ENCODE measurements at places on chromosomes 7 and 10.

DNA sequence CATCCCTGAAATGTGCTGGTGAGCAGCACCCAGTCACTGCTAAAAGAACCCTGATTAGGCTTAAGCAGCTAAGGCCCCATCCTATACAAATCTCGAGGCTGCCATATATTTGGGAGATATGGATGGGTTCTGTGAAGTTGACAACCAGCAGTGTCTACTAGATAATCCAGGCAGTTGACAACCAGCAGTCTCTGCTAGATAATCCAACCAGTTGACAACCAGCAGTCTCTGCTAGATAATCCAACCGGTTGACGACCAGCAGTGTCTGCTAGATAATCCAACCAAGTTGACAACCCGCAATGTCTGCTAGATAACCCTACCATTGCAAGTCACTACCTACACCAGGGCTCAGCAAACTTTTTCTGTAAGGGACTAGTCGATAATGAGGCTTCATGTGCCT lies 58.3 kb upstream of the KDM7A start:
- DNase-seq, result no peak

DNA sequence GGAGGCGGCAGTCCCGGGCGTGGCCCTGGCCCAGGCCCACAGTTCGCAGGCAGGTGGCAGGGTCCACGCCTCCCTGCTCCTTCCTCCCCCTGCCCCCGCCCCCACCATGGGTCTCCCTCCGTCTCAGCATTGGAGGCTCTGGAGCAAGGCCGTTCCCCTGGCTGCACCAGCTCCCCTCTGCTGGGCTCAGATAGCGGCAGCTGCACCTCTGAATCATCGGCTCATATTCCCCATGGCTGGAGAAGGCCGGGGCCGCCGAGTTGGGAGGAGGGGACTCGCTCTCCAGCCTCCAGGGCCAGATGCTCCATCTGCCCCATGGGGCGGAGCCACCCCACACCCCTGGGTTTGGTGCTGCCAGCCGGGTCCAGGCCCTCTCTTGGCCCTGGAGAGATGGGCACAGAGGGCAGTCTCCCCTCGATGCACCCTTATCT lies 145.0 kb downstream of the ELFN1 start:
- DNase-seq, result no peak

GRCh38 chr7:92260248-92260781 lies 14.5 kb downstream of the ANKIB1 start:
- DNase-seq, result no peak

DNA sequence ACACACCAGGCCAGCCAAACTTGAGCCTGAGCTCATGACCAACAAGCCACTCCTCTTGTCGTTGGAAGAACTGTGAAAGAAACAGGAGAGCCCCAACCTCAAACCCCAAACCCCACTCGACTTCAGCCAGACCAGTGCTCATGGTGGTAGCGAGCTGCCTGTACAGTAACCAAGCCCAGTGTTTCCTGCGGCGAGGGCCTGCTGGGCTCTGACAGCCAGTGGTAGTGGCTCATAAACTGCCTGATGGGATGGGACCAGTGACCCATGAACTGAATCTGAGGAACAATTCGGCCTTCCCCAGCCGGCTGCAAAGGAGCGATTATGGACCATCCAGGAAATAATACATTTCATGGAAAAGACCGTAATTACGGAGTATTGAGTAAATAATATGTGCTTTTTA lies 191.9 kb downstream of the RPS24 start:
- no peak for DNase-seq

DNA sequence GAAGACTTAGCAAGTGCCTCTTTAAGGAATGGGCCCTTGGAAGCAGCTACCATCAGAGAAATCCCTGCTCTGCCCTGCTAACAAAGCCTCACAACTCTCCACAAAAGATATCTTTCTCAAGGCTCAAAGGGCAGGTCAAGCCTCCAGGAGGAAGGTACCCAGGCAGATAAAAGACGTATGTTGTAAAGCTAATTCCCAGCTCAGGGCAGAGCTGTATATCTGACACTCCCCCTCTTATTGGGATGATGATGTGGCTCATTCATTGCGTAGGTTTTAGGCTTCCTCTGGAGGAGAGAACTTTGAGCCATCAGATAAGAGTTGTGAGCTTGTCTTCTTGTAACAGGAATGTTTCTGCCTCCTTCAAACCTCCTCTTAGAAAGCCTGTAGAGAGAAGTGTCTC lies 145.4 kb downstream of the CALN1 start:
- no peak for DNase-seq

GRCh38 chr10:62813981-62814380 lies 2.2 kb downstream of the EGR2 start:
- DNase-seq, result no peak

- no peak for DNase-seq
Measured at GRCh38 chr10:88222881-88223280, 359.5 kb downstream of the PTEN start.

DNA sequence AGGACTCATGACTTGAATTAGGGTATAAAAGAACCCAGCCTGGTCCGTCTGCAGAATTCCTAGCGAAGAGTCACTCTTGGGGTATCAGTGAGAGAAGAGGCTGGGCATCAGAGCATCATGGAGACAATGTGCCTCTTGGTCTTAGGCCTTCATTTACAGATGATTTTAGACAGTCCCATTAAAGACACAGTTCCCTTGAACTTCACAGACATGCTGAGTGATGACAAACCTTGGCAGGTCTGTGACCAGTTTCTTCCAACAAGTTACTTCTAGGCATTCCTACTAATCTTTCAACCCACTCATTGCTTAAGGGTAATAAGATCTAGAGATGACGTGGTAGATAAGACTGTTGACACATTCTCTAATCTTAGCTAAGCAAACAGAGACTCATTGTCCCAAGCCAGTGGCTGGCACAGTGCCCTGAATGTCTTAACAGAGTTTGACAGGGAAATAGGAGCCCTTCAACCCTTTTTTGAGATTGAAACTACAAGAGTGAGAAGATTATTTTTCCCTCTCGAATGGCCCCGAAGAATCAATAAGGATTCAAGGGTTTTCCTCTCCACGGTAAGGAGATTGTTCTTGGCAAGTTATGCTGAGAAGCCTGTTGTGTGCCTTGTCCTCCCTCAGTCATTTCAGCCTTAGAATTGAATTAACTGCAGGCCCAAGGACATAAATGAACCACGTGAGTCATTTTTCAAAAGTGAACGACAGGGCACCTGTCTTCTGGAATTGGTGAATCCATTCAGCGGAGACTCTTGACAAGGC lies 281.1 kb downstream of the CCDC3 start:
- DNase-seq, result no peak

- DNase-seq, result no peak
Measured at GRCh38 chr7:63918986-63919385, 79.7 kb upstream of the ZNF722 start.

- DNase-seq, result no peak
Measured at GRCh38 chr10:2882628-2883027, 184.7 kb upstream of the PFKP start.

GRCh38 chr10:116270771-116271592 lies 2.0 kb downstream of the GFRA1 start:
- DNase-seq, result no peak

GRCh38 chr7:96441436-96442084 lies 119.7 kb upstream of the SLC25A13 start:
- DNase-seq, result no peak

- DNase-seq, result no peak
Measured at GRCh38 chr10:114662646-114663217, 4.7 kb upstream of the ABLIM1 start.

DNA sequence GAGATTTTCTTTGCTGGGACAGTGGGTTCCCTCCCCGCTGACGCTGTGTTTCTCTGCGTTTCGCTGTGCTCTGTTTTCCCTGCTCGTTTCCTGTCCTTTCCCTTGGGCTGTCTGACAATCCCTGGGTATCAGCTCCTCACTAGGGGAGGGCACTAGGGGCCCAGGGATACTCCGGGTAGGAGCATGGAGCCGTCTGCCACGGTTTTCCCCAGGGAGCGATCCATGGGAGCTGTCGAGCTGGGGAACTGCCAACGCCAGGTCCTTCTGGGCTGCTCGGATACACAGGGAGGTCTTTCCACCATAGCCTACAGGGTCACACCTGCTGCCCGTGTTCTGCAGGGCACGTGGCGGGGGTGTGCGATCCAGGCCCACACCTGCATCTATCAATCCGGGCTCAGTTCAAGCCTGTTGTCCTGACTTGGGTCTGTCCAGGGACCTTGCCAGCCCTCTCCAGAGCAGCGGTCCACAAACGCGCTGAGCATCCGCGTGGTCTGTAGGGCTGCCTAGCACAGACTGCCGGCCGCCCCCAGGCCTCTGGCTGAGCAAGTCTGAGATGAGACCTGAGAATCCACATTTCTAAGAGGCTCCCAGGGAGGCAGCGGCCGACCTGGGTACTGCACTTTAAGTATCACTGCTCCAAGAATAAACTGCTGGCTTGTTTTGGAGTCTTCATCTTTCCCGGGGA lies 263.1 kb downstream of the ELFN1 start:
- DNase-seq, result no peak

DNA sequence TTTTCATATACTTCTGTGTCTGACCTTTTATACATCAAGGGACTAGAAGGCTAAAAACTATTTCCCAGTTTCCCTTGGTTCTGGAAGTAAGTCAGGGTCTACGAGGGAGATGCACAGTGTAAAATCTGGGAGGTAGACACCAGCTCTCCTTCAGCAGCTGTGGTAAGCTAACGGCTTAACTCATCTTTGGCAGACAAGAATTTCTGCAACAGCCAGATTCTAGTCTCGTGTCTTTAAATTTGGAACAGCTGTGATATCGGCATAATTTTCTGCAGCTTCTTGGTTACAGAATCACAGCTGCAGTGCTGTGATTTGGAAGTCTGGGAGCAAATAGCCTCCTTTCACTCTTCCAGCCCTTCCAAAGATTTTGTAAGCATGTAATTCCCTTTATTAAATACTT lies 37.4 kb upstream of the ABCB4 start:
- no peak for DNase-seq

DNA sequence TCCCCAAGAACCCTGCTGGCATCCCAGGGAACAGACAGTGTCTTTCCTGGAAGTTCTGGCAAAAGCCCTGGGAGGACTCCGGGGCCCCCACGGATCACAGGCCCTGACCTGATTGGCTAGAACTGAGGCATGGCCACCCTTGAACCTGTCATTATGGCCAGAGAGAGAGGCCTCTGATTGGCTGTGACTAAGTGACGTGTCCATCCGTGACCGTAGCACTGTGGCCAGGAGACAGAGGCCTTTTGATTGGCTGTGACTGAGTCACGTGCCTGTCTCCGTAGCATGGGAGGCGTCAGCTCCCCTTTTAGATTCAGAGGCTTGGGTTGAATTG lies 163.8 kb downstream of the RGS10 start:
- DNase-seq, result no peak

GRCh38 chr7:92639966-92640365 lies 49.8 kb upstream of the FAM133B start:
- DNase-seq, result no peak

GRCh38 chr10:24920907-24921881 lies 31.2 kb downstream of the PRTFDC1 start:
- peak; percentile 33 for DNase-seq

GRCh38 chr7:129343099-129343700 lies 91.0 kb upstream of the STRIP2 start:
- no peak for DNase-seq

- peak; percentile 33 for DNase-seq
Measured at GRCh38 chr7:142384493-142384922, 126.7 kb upstream of the PRSS58 start.

GRCh38 chr10:121927318-121927840 lies 452 bp downstream of the ATE1 start:
- peak; percentile 21 for DNase-seq

DNA sequence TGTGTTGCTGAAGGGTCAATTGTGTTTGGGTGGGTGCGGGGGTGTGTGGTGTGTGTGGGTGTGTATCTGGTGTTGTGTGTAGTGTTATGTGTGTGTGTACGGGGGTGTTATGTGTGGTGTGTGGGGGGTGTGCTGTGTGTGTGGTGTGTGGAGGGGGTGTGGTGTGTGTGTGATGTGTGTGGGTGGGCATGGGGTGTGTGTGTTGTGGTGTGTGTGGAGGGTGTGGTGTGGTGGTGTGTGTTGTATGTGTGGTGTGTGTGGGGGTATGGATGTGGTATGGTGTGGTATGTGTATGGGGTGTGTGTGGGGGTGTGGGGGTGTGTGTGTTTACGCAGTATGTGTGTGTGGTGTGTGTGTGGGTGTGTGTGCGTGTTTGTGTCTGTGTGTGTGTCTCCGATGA lies 110.8 kb downstream of the ZNF22 start:
- no peak for DNase-seq

DNA sequence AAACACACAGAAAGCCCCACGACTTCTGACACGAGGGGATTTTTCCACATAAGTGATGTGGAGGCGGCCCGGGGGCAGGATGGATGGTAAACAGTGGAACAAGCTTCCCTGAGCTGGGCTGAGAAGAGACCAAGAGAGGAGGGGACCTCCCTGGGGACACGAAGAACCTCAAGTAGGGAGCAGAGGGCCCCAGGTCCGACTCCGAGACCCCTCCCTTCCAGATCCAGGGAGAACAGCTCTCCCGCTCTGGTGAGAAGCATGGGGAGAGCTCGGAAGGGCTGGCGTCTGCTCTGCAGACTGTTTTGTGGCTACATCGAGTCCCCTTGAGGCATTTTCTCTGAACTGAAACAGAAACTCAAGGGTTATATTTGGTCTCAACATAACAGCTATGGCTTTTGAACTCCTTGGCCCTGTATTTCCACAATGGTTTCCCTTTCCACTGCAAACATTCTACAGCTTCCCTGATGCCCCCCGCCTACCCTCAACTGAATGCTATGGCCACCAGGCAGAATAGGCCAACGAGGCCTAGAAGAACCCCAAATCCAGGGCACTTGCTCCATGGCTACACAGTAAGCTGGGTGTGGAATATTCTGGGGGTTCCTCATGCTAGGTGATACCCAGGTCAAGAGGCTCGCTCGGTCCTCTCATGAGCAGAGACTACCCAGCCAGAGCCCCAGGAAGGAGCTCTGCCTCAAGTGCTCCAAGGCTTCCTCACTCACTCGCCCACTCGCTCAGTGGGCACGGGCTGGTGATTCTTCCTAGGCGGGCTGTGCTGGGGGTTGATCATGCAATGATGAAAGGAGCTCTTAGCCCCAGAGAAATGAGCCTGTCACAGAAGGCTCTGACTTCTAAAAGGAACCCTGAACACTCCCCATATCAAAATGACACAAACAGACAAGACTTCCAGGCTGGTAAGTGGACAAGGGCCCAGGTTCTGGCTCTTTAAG lies 47.5 kb downstream of the FAM53B start:
- peak; percentile 29 for DNase-seq

DNA sequence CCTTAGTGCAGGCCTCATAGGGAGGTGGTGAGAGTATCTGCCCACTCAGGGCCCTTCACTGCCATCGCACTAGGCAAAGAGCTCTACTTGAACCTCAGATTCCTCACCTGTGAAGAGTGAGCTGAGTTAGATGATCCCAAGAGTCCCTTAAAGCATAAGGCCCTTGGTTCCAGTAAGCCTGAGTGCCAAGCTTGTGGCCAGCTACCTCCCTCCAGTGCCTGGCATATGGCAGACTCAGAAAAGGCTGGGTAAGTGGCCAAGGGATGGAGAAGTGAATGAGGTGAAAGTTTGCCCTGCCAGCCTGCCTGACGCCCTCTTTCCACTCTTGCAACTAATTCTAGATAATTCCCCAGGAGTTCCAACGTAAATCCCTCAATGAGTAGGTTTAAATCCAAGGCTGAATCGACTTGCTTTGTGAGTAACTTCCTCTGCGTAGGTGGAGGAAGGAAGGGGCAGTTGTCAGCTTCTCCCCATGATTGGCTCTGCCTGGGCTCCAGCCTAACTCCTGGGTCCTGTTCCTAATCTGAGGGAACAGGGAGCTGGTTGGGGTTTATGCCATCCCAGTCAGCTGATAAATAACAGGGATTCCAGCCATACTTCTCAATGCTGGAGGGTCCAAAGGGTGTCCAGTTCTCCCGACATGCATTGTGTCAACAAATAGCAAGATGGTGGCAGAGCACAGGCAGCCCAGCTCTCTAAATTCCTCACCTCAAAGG lies 14.2 kb downstream of the DUSP5 start:
- DNase-seq, result no peak

GRCh38 chr10:80132299-80133139 lies at the start of gene PLAC9:
TSS of gene PLAC9 (plus strand) at chr10:80132730. CDS start at chr10:80132763, 33 bp downstream.
- no peak for DNase-seq
